ENCODE measurements at places on chromosomes 3 and 15. TPM values are rescaled to one million over a fixed set of nuclear protein-coding genes. Genes with fewer than 3 reads are reported as not detected.

RTP1 gene
- total RNA-seq: not detected

DNA sequence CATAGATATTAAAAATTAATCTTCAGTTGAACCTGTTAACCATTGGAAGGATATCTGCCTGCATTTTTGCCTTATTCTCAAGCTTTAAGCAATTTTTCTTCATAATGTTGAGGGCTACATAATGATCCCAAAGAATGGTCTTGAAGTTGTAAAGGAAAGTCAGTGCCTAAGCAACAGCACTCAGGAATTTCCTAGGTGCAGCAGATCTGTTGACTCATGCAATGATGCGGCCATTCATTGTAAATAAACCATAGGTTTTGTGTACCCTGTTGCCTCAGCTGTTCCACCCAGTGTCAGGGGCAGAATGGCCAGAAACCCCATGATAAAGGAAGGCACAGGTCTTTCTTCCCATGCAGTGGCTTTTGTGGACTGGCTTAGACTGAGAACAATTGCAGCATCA is 78.4 kb upstream of the TRIM42 start:
- no peak for DNase-seq
- peaks cover 2% of the 10 kb centered on the region for H3K27me3 ChIP-seq
- H3K4me1 ChIP-seq: no peaks in the 10 kb centered on the region
- no peak overlapping the region for H3K27ac ChIP-seq

SETD5 gene
- total RNA-seq: 111 TPM

DNA sequence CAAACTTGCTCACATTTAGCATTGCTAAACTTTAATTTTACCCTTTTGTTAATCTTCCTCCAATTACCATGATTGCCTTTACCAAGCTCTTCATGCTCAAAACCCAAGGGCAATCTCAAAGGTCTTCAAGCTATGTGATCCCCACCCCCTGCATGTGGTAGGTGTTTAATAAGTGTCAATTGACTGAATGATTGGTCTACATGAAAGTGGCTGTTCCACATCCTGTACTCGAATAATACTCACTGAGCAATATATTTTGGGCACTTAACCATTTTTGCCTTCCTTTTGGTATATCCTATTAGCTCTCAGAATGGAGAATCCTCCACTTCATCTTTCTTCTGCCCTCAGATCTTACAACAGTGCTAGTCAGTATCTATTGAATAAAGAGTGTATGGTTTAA is 17.1 kb downstream of the RBMS3 start:
- no peaks in the 10 kb centered on the region for H3K36me3 ChIP-seq
- H3K27me3 ChIP-seq: peaks cover 2% of the 10 kb centered on the region
- H3K4me1 ChIP-seq: peaks cover 6% of the 10 kb centered on the region
- no peak overlapping the region for H3K4me3 ChIP-seq
- no peak overlapping the region for H3K27ac ChIP-seq

- no peak for DNase-seq
- H3K4me1 ChIP-seq: no peaks in the 10 kb centered on the region
- no peak overlapping the region for H3K27ac ChIP-seq
Observed at GRCh38 chr3:191557322-191557721, 96.4 kb downstream of the PYDC2 start.
